ENCODE measurements at places on chromosomes 16 and 17. TPM values are rescaled to one million over a fixed set of nuclear protein-coding genes. Genes with fewer than 3 reads are reported as not detected.

The EVPLL gene
- total RNA-seq: not detected

The TAC4 gene
- total RNA-seq: not detected

The RNF222 gene
- 0.29 TPM for total RNA-seq

The CORO1A gene
- 1,875 TPM for total RNA-seq

The PERCC1 gene
- 0.37 TPM for total RNA-seq

The TBC1D3G gene
- not detected for total RNA-seq

The FOXL1 gene
- total RNA-seq: not detected

The ZPBP2 gene
- not detected for total RNA-seq

The GALR2 gene
- 0.18 TPM for total RNA-seq

The UMOD gene
- not detected for total RNA-seq

The KRT32 gene
- total RNA-seq: not detected

The TMIGD1 gene
- total RNA-seq: not detected

The SLC35G6 gene
- not detected for total RNA-seq

The WDR90 gene
- 106 TPM for total RNA-seq

The GNGT2 gene
- total RNA-seq: 45.4 TPM

The PYDC1 gene
- not detected for total RNA-seq

The DRC3 gene
- total RNA-seq: 0.95 TPM

The BRIP1 gene
- 25.9 TPM for total RNA-seq

The HP gene
- not detected for total RNA-seq

The NR1D1 gene
- total RNA-seq: 4.9 TPM

The PLLP gene
- 0.37 TPM for total RNA-seq

The DHRS7C gene
- not detected for total RNA-seq

The P3H4 gene
- 3.5 TPM for total RNA-seq

The CDR2L gene
- total RNA-seq: 0.18 TPM

The KRTAP4-4 gene
- total RNA-seq: not detected

The GUCY2D gene
- not detected for total RNA-seq

The ABCA10 gene
- total RNA-seq: 0.32 TPM

The KCTD11 gene
- total RNA-seq: 11.8 TPM

The PYY gene
- total RNA-seq: not detected

The TBC1D3 gene
- not detected for total RNA-seq

The SOX8 gene
- not detected for total RNA-seq

The PITPNM3 gene
- 0.71 TPM for total RNA-seq

The G6PC1 gene
- total RNA-seq: not detected

The CD7 gene
- total RNA-seq: 355 TPM

The OGFOD1 gene
- total RNA-seq: 42.0 TPM

The FXR2 gene
- total RNA-seq: 27.6 TPM

The C17orf50 gene
- total RNA-seq: not detected

The SERPINF2 gene
- total RNA-seq: 0.16 TPM

The CDH3 gene
- total RNA-seq: not detected

The KIF1C gene
- total RNA-seq: 43.6 TPM

The TP53TG3C gene
- not detected for total RNA-seq

The PLSCR3 gene
- total RNA-seq: 92.6 TPM

The SHCBP1 gene
- total RNA-seq: 60.2 TPM

The ITGAE gene
- 22.9 TPM for total RNA-seq

The KRTAP9-8 gene
- total RNA-seq: not detected

The PRSS27 gene
- total RNA-seq: 0.70 TPM

The CCL3 gene
- 4.2 TPM for total RNA-seq

The COPRS gene
- 22.5 TPM for total RNA-seq

The NPIPB13 gene
- 24.3 TPM for total RNA-seq

The CBLN1 gene
- total RNA-seq: not detected

The PLCD3 gene
- 4.3 TPM for total RNA-seq

The RNF227 gene
- total RNA-seq: 4.2 TPM

The KRTAP1-3 gene
- not detected for total RNA-seq

The VAC14 gene
- 35.2 TPM for total RNA-seq

The PLD2 gene
- 11.6 TPM for total RNA-seq

The CACNG5 gene
- not detected for total RNA-seq

The KRT17 gene
- total RNA-seq: not detected

The EPX gene
- not detected for total RNA-seq

The SLC47A1 gene
- not detected for total RNA-seq
